ENCODE measurements at places on chromosomes 1 and 21. TPM values are rescaled to one million over a fixed set of nuclear protein-coding genes. Genes with fewer than 3 reads are reported as not detected.

The KRTAP21-2 gene
- total RNA-seq: not detected

The CD1D gene
- 0.27 TPM for total RNA-seq

The RGSL1 gene
- not detected for total RNA-seq

The OR2T12 gene
- not detected for total RNA-seq

The CFHR2 gene
- not detected for total RNA-seq
